ENCODE measurements at places on chromosomes 3 and 15. TPM values are rescaled to one million over a fixed set of nuclear protein-coding genes. Genes with fewer than 3 reads are reported as not detected.

Gene P2RY1
- total RNA-seq, result 0.88 TPM

Gene BTLA
- 0.05 TPM for total RNA-seq

Gene ITIH1
- not detected for total RNA-seq

- no peak for DNase-seq
Observed at GRCh38 chr3:178194539-178194938, 341.7 kb upstream of the KCNMB2 start.
